ENCODE measurements at places on chromosomes 5 and 9. TPM values are rescaled to one million over a fixed set of nuclear protein-coding genes. Genes with fewer than 3 reads are reported as not detected.

TAS2R1 gene
- total RNA-seq, result not detected

BTNL9 gene
- 1.0 TPM for total RNA-seq

C1QTNF2 gene
- not detected for total RNA-seq

PDZD2 gene
- not detected for total RNA-seq

NUDT2 gene
- 15.6 TPM for total RNA-seq

PLAC8L1 gene
- not detected for total RNA-seq

GABRA6 gene
- total RNA-seq, result not detected

TRPM3 gene
- 1.1 TPM for total RNA-seq

TXNDC8 gene
- total RNA-seq, result not detected

PCDHA4 gene
- total RNA-seq, result not detected

UBE2D2 gene
- 143 TPM for total RNA-seq

MEIKIN gene
- total RNA-seq, result not detected

PRRX2 gene
- total RNA-seq, result 5.1 TPM

RETREG1 gene
- 21.8 TPM for total RNA-seq

TEX48 gene
- not detected for total RNA-seq

C9orf43 gene
- 0.40 TPM for total RNA-seq

SLC28A3 gene
- not detected for total RNA-seq

NR6A1 gene
- 0.89 TPM for total RNA-seq

ELOVL7 gene
- 2.0 TPM for total RNA-seq

CCDC152 gene
- total RNA-seq, result not detected
